Large intestine (tissue), 12 donors: ENCODE measurements at places on chromosomes 3 and 15. TPM values are rescaled to one million over a fixed set of nuclear protein-coding genes. Genes with fewer than 3 reads are reported as not detected.

- no peak for DNase-seq
These were observed 767.0 kb downstream of the TUSC7 start for GRCh38 chr3:117476572-117476971.

DNA sequence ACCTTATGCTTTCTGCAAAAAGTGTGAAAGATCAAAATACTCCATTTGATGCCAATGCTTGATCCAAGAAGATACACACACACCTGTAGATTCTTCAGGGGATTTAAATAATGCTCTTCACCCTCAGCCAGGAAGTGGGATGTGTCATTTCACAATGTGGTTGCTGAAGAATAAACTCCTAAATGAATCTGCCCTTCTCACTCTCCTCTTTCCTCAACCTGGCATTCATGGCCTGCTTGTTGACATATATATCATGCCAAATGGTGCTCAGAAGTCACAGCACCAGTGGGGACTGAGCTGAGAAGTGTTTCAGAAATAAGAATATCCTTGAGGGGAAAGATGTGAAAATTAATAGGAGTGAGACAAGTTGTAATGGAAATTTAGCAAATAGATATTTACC, 146.6 kb upstream of the ARHGEF26 start:
- DNase-seq, result no peak

GRCh38 chr3:14132689-14133088, 7.8 kb downstream of the TMEM43 start:
- no peak for DNase-seq

GRCh38 chr3:21326704-21327475, 424.1 kb downstream of the ZNF385D start:
- DNase-seq, result no peak

- no peak for DNase-seq
These were observed 63.1 kb downstream of the IFT57 start for GRCh38 chr3:108159105-108159504.

GRCh38 chr3:45435961-45436360, 47.6 kb downstream of the LARS2 start:
- no peak for DNase-seq

DNA sequence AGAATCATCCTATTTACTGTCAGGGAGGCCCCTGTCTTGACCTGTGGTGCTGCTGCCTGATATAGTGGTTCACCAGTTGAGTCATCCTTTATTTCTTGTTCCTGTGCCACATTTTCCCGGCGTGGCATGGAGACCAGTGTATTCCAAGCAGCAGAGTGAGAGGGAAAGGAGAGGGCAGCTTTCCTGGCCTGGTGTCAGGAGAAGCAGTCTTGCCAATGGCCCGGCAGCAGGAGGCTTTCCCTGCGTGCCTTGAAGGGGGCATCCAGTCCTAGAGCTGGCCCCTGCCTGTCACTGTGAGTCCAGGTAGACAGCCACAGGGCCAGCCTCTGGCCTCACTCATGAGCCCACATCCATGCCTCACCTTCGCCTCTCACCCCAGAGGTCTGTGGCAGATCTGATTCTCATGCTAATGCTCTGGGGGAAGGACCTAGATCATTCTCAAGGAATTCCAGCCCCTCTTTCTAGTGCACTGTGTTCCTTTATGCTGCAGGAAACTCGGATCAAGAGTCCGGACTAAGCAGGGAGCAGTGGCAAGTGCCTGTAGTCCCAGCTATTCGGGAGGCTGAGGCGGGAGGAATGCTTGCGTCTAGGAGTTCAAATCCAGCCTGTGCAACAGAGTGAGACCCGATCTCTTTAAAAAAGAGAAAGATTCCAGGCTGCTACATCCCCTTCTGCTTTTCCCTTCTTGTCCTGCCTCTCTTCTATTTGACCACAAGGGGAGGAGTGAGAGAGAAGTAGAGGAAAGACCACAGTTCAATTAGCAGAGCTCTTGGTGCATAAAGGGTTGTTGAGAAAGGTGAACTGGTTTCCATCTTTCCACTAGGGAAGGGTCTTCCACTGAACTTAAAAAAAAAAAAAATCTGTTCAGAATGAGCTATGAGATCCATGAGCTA, 66.8 kb upstream of the HACD2 start:
- DNase-seq, result no peak

GRCh38 chr15:77710637-77711036, 77.9 kb upstream of the LINGO1 start:
- DNase-seq, result no peak

The MITF gene
- polyA plus RNA-seq, result 2.8 TPM

The SMCO1 gene
- not detected for polyA plus RNA-seq
